Esophagus muscularis mucosa (tissue), 4 donors: ENCODE measurements at places on chromosomes 12 and 14. TPM values are rescaled to one million over a fixed set of nuclear protein-coding genes. Genes with fewer than 3 reads are reported as not detected.
A peak's percentile ranks its signal among the peaks of the same experiment; 100 is the strongest.

DNA sequence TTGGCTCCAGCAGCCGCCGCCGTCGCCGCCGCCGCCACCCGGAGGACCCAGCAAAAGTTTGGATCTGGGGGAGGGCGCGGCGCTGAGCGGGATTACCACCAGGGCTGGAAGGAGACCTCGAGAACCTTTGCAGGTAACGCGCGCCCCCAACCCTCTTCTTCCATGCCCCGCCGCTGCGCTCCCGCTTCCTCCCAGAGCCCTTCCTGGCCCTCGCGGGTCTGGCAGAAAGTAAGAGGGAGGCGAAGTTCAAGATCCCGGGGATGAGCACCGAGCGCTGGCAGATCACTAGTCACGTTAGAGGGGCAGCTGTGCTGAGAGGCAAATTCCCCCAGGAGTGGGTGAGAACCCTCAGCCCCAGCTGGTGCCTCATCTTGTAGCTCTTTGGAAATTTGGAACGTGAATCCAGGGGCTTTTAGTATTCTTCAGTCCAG lies 3.9 kb downstream of the FLRT2 start:
- H3K27ac ChIP-seq, result peak overlapping the region; percentile 75
- peak overlapping the region; percentile 59 for H3K4me3 ChIP-seq
- no peaks in the 10 kb centered on the region for H3K36me3 ChIP-seq
- peaks cover 14% of the 10 kb centered on the region for H3K27me3 ChIP-seq

- no peaks in the 10 kb centered on the region for H3K36me3 ChIP-seq
- no peak for DNase-seq
- no peaks in the 10 kb centered on the region for H3K4me1 ChIP-seq
These were observed 109.1 kb downstream of the NEDD1 start for GRCh38 chr12:97016163-97016562.

DNA sequence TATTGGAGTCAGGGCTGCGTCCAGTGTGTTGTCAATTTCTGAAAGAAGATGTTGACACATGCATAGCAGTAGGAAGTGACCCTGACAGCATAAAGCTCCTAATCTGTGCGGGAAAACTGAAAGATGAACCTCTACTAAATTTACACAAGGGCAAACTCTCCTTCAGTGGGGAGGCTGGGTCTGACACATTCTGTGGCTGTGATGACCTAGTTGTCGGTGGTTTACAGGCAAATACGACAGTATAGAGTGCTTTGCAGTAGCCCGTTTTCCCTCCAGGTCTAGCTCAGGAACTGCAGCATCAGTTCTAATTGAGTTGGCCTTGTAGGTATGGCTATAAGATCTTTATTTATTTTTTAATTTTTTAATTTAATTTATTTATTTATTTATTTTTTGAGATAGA lies 14.8 kb upstream of the GABARAPL1 start:
- H3K36me3 ChIP-seq, result no peaks in the 10 kb centered on the region
- no peaks in the 10 kb centered on the region for H3K27me3 ChIP-seq
- H3K4me3 ChIP-seq, result no peak overlapping the region
- H3K27ac ChIP-seq, result no peak overlapping the region
- no peaks in the 10 kb centered on the region for H3K4me1 ChIP-seq

- no peaks in the 10 kb centered on the region for H3K36me3 ChIP-seq
- no peaks in the 10 kb centered on the region for H3K27me3 ChIP-seq
- DNase-seq, result no peak
- peaks cover 9% of the 10 kb centered on the region for H3K4me1 ChIP-seq
- no peak overlapping the region for H3K4me3 ChIP-seq
These were observed 149.0 kb upstream of the PRMT8 start for GRCh38 chr12:3342051-3342450.

GRCh38 chr12:99249543-99249942 lies 398.0 kb upstream of the GARIN6 start:
- H3K27me3 ChIP-seq, result no peaks in the 10 kb centered on the region
- no peak for DNase-seq
- no peaks in the 10 kb centered on the region for H3K36me3 ChIP-seq
- no peak overlapping the region for H3K4me3 ChIP-seq
- no peaks in the 10 kb centered on the region for H3K4me1 ChIP-seq

Gene ALDH2
- 224 TPM for total RNA-seq

Gene HNRNPA1
- total RNA-seq, result 274 TPM

Gene RD3L
- not detected for total RNA-seq

Gene SLC38A4
- 0.17 TPM for total RNA-seq

Gene NPAS3
- 7.3 TPM for total RNA-seq

Gene NT5DC3
- 205 TPM for total RNA-seq
